Mesothelial cell of epicardium (in vitro differentiated cells): ENCODE measurements at places on chromosomes 1 and 21. TPM values are rescaled to one million over a fixed set of nuclear protein-coding genes. Genes with fewer than 3 reads are reported as not detected.

DNA sequence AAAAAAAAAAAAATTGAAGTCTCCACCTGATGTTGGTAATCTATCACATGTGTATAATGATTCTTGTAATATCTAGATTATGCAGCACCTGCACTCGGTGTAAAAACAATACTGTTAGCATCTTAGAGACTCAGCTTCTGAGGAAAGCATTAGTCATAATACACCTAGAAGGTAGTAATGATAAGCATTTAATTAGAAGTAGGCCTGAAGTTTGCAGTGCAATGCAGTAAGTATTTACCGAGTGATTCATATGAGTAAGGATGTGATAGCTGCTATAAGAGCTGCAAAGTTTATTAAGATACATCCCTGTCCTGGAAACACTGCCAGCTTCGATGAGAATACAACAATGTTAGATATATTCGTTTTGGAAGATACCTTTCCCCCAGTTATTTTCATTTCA lies 196.4 kb downstream of the GREM2 start:
- H3K4me1 ChIP-seq, result no peaks in the 10 kb centered on the region
- no peak overlapping the region for H3K27ac ChIP-seq
- no peak overlapping the region for H3K4me3 ChIP-seq
- DNase-seq, result no peak

DNA sequence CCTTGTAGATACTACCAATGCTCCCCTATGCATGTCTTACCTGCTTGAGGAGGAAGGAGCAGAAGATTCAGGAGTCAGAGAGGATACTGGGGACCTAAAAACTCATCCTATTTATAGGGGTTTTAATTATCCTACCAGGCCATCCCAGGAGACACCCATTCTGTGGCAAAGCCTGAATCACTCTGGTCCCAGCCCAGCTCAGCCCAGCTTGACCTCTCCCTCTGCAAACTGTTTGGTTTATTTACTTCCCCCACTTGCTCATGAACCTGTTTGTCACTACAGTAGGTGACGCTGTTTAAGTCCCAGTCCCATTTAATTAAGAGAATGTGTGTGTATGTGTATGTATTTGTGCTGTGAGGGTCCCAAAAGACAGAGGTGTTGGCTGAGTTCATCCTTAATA lies at the start of gene RPTN:
Gene RPTN, minus strand, starts transcription at position 85 of the 400 bp plus-strand sequence. CDS start 1,339 bp downstream, outside the sequence.
- no peak within 1 kb of the TSS for H3K4me3 ChIP-seq
- H3K27ac ChIP-seq, result no peak within 1 kb of the TSS
- H3K36me3 ChIP-seq, result no peaks in the 10 kb centered on the region
- H3K4me1 ChIP-seq, result no peaks in the 10 kb centered on the region
- no peak for DNase-seq

DNA sequence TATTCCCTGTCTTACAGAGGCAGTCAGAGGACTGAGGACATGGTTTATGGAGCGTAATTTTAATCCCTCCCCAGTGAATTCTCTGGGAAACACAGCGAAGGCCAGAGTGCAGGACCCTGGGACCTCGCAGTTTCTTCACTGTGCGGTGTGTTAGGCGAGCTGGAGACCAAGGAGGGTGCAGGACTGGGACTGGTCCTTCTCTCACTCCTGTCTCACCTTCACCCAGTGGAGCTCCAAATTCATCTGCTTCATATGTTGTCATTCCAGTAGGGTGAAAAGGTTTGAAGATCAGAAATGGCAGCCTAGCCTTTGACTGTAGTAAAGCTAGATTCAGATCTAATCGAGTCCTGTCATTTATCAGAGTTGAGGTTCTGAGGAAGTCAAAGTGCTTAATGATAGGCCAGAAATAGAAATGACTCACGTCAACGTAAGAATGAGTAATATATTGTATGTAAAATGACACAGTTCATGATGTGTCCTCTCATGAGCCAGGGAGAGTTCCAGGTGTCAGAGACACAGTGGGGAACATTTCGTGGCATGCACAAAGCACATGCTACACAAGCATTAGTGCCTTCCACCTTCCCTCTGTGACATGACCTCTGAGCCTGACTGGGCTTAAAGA lies 647.5 kb downstream of the SMYD3 start:
- peaks cover 6% of the 10 kb centered on the region for H3K36me3 ChIP-seq
- H3K27me3 ChIP-seq, result no peaks in the 10 kb centered on the region
- no peak overlapping the region for H3K27ac ChIP-seq
- no peak for DNase-seq
- no peak overlapping the region for H3K4me3 ChIP-seq

Gene FALEC
- total RNA-seq, result 1.2 to 1.9 TPM (median 1.7 TPM) in 3 replicates

DNA sequence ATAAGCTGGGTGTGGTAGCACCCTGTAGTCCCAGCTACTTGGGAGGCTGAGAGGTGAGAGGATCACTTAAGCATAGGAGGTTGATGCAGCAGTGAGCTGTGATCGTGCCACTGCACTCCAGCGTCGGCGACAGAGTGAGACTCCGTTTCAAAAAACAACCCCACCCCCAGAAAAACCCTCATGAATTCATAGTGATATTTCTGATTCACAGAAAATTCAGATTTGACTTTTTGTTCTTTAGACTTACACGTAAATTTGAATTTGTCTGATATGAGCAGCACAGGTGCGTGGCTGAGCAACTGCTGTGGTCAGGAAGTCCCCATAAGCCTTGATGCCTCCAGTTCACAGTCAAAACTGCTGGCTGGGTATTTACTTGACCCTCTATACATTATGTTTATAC lies 10.0 kb upstream of the MORC3 start:
- no peak overlapping the region for H3K4me3 ChIP-seq
- no peaks in the 10 kb centered on the region for H3K36me3 ChIP-seq
- no peaks in the 10 kb centered on the region for H3K4me1 ChIP-seq

Gene MYOG
- not detected in 3 replicates for total RNA-seq

Gene MTARC1
- 10.8 to 12.1 TPM (median 11.9 TPM) in 3 replicates for total RNA-seq

Gene TMEM52
- total RNA-seq, result 2.1 to 2.8 TPM (median 2.5 TPM) in 3 replicates

GRCh38 chr1:241557551-241558193 lies 25.5 kb downstream of the KMO start:
- H3K36me3 ChIP-seq, result no peaks in the 10 kb centered on the region
- DNase-seq, result no peak
- peaks cover 3% of the 10 kb centered on the region for H3K4me1 ChIP-seq
- H3K4me3 ChIP-seq, result no peak overlapping the region

DNA sequence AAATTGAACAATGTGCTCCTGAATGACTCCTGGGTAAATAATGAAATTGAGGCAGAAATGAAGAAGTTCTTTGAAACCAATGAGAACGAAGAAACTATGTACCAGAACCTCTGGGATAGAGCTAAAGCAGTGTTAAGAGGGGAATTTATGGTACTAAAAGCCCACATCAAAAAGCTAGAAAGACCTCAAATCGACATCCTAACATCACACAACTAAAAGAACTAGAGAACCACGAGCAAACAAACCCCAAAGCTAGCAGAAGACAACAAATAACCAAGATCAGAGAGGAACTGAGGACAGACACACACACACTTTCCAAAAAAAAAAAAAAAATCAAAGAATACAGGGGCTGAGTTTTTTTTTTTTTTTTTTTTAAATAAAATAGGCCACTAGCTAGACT lies 564.2 kb downstream of the SMYD3 start:
- H3K36me3 ChIP-seq, result peaks cover 5% of the 10 kb centered on the region
- H3K4me1 ChIP-seq, result peaks cover 35% of the 10 kb centered on the region
- no peaks in the 10 kb centered on the region for H3K27me3 ChIP-seq

- peaks cover 7% of the 10 kb centered on the region for H3K36me3 ChIP-seq
- H3K27me3 ChIP-seq, result peaks cover 1% of the 10 kb centered on the region
- H3K4me1 ChIP-seq, result peaks cover 31% of the 10 kb centered on the region
- H3K27ac ChIP-seq, result peak overlapping the region; percentile 59
- DNase-seq, result no peak
- no peak overlapping the region for H3K4me3 ChIP-seq
Measured at GRCh38 chr1:6918186-6918924, 133.1 kb downstream of the CAMTA1 start.

DNA sequence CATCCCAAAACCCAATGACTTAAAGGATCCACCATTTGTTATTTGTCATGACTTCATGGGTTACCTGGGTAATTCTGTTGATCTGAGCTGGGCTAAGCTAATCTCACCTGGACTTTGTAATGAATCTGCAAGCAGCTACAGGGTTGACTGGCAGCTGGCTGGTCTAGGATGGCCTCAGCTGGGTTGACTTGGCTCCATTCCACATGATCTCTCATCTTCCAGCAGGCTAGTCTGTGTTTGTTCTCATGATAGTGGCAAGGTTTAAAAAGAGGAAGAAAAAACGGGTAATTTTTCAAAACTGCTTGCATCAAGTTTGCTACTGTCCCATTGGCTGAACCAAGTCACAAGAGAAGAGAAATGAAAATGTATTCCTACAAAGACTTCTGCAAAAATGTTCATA lies 24.8 kb upstream of the ZMYM4 start:
- no peak overlapping the region for H3K27ac ChIP-seq
- DNase-seq, result no peak
- H3K4me3 ChIP-seq, result no peak overlapping the region
- no peaks in the 10 kb centered on the region for H3K36me3 ChIP-seq
- no peaks in the 10 kb centered on the region for H3K4me1 ChIP-seq

DNA sequence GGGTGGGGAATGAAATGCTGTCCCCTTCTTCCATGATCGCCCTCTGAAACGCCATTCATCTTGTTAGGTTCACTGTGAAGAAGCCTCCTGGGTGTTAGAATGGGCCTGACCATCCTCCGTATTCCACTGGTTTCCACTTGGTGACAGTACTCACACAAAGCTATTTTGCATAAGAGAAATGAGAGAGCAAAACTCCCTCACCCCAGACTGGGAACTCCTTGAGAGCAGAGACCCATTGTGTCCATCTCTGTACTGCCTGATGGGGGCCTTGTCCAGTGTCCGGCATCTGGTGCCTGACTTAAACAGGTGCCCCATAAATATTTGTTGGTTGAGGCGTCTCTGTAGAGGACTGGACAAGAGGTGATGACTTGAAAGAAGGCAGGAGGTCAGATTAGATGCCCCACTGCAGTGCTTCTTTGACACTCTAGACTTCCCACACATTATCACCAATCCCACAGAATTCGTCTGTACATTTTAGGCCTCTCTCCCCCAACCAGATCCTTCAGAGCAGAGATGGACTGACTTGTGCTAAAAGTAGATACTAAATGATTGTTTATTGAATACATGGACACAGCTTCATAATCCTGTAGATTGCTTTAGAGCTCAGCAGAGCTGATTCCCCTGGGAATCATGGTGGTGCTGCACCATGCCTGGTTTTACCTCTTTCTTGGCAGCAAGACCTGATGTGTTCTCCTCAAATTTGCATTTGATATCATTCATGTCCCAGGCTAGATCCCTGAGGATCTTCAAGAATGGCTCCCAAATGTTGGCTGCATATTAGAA lies 22.4 kb upstream of the KCNA2 start:
- no peak overlapping the region for H3K27ac ChIP-seq
- no peaks in the 10 kb centered on the region for H3K36me3 ChIP-seq
- H3K27me3 ChIP-seq, result peaks cover 44% of the 10 kb centered on the region

GRCh38 chr21:31479714-31480113 lies 135.7 kb upstream of the TIAM1 start:
- H3K36me3 ChIP-seq, result peaks cover 19% of the 10 kb centered on the region
- H3K4me1 ChIP-seq, result no peaks in the 10 kb centered on the region
- no peak overlapping the region for H3K4me3 ChIP-seq
- no peaks in the 10 kb centered on the region for H3K27me3 ChIP-seq
- DNase-seq, result no peak

Gene PYHIN1
- 0.13 TPM in 1 of 3 replicates, not detected in the others for total RNA-seq

DNA sequence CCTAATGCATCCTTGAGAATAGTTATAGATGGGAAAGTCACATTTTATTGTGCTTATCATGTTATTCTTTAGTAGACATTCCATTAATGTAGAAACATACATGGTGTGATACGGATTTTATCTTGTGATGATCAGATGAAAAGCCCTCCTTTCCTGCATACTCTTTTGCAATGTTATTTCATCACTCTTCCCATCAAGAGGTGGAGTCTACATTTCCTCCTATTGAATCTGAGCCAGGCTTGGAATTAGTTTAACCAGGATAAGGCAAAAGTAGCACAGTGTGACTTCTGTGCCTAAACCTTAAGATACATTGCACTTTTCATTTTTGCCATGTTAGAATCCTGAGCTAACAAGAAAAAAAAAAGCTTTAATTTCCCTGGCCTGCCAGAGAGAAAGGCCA lies 393.7 kb upstream of the ST6GALNAC5 start:
- no peak for DNase-seq
- no peaks in the 10 kb centered on the region for H3K27me3 ChIP-seq
- H3K4me3 ChIP-seq, result no peak overlapping the region
- peaks cover 4% of the 10 kb centered on the region for H3K36me3 ChIP-seq

DNA sequence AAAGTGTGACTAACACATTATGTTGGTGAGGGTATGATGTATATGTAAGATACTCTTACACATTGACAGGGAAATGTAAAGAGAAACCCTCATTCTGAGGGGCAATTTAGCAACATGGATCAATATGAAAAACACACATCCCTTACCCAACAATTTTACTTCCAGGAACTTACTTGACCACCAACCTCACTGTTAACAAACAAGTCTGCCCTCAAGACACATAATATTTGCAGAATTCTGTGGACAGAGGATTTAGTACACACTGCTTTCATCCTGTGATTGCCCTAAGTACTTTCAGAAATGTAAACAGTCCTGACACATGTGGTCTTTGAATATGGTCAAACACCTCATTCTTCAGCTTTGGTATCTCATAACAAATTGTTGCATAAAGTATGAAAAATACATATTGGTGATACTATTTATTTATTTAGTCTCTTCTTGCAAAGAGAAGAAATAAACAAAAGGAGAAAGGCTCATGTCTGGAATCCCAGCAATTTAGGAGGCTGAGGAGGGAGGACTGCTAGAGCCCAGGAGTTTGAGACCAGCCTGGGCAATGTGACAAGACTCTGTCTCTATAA lies 6.9 kb downstream of the USP48 start:
- H3K4me3 ChIP-seq, result no peak overlapping the region
- no peak overlapping the region for H3K27ac ChIP-seq
- H3K27me3 ChIP-seq, result no peaks in the 10 kb centered on the region
- H3K4me1 ChIP-seq, result peaks cover 10% of the 10 kb centered on the region

DNA sequence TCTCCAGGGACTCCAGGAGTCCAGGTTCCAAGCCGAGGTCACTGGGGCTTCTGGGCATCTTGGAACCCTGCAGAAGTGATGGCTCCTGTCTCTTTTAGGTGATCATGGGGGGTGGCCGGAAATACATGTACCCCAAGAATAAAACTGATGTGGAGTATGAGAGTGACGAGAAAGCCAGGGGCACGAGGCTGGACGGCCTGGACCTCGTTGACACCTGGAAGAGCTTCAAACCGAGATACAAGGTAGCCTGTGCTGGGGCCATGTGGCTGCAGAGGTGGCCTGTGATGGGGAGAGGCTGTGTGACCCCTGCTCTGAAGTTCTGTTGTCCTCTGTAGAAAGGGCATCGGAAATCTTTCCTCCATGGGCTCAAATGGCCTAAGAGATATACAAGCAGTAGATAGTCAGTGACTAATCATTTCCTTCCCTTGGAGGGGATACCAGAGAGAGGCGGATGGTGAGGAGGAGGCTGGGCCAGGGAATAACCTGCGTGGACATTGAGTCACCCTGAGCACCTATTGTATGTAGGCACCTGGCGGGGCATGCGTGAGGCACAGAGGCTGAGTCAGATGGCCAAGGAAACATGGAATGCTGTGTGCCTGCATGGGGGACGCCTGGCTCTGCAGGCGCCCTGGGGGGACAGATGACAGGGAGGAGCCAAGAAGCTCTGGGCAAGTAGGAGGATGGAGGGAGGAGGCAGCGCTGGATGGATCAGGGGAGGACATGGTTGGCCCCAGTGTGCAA lies 59.0 kb downstream of the ALPL start:
- H3K36me3 ChIP-seq, result no peaks in the 10 kb centered on the region
- H3K4me1 ChIP-seq, result peaks cover 9% of the 10 kb centered on the region
- no peak overlapping the region for H3K27ac ChIP-seq
- H3K4me3 ChIP-seq, result no peak overlapping the region
